ENCODE measurements at places on chromosomes 1 and 21.

DNA sequence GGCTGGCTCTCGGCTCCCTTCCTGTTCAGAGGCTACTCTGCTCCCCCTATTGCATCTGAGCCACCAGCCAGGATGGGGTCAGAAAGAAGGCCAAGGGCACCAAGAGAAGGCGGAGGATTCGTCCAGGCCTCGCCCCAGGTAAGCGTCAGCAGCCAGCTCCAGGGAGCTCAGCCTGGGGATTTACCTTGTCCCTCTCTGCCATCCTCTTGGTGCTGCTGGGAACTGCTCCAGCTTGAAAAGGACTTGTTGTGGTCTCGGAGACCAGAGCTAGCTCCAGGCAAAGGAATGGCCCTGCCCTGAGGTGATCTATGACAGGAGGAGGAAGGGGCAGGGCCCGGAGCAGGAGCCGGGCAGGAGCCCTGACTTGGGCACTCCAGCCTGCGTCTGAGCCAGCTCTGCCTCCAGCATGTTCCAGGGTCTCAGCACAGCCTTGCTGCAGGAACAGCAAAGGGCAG, 113.7 kb upstream of the IFFO2 start:
- no peak for DNase-seq

DNA sequence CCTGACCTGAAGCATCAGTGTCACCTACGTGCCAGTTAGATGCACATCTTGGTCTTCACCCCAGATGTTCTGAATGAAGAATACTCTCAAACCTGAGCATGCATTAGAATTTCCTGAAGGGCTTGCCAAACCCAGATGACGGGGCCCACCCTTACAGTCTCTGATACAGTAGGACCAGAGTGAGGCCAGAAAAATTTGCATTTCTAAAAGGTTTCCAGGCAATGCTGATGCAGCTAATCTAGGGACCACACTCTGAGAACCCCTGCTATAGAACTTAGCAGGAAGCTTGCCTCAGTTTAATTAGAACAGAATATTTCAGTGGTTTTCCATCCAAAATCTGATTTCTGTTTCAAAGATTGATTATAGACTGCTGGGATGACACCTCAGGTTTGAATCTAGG, 9.9 kb upstream of the CTBS start:
- DNase-seq = no peak

DNA sequence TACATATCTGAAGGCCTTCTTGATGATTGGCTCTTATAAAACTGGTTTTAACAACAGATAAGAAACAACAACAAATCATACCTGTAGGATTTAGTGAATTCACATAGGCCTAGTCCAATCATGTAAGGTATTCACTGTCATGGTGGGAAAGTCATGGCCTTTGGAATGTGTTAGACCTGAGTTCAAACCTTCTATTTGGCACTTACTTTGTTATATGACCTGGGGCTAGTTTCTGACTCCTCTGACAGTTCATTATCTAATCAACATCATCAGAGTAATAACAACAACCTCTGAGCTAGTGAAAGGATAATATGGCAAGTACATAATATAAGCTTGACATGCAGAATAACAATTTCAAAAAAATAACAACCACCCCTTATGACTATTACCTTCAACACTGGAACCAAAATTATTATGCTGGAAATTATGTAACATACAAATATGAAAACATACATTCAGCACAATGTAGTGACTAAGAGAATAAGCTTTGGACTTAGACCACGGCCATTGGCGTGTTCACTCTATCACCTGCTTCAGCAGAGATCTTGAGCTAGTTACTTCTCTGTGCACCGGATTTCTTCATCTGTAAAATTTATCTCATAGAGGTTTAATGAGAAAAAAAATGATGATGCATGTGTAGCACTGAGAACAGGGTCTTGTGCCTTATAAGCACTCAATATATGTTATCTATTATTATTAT, 597.6 kb downstream of the LMO4 start:
- no peak for DNase-seq

DNA sequence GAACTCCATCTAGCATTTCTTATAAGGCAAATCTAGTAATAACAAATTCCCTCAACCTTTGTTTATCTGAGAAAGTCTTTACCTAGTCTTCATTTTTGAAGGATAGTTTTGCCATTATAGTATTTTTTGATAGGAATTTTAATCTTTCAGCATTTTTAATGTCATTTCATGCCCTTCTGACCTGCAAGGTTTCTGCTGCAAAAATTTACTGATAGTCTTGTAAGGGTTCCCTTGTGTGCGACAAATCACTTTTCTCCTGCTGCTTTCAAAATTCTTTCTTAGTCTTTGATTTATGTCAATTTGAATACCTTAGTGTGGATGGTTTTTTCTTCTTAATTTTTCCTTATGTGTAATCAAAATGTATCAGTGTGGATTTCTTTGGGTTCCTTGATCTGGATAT, 297.5 kb upstream of the FAM78B start:
- no peak for DNase-seq

Data from Jurkat, Clone E6-1 (cell line).